ENCODE measurements at places on chromosomes 12 and 14.

DNA sequence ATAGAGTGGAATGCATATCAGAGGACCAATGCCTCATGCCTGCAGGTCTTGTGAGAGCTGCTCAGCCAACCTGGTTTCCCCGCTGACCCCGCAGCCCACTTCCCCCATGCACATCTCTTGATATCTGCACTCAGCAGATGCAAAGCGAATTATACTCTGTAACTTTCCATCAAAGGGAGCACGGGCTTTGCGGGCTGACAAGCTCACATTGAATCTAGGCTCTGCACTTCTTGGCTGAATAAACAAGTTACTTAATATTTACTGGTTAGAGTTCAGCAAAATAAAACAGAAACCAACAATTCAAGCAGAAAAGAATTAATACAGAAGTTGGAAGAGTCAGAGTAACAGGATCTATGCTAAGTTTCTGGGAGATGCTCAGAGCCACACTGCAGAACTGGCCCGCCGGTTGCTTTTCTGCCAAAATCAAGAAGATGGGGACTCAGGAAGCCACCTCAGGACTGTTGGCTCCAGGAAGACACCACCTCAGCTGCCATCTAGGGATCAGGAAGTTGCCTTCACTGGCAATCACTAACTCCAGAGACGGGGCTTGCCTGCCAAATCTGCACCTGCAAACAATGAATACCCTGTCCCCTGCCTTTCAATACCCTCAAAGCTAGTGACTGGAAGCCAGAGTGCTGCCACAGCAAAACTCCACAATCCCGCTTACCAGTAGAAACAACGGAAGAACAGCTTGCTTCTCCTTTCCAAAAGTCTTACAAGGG, 46.5 kb downstream of the NR1H4 start:
- DNase-seq: no peak

- no peak for DNase-seq
Measured at GRCh38 chr12:98244136-98244535, 271.3 kb upstream of the TMPO start.

GRCh38 chr12:27711317-27711682, 668 bp downstream of the MRPS35 start:
- DNase-seq: no peak

- no peak for DNase-seq
Measured at GRCh38 chr14:72732022-72732780, 161.7 kb downstream of the DPF3 start.

DNA sequence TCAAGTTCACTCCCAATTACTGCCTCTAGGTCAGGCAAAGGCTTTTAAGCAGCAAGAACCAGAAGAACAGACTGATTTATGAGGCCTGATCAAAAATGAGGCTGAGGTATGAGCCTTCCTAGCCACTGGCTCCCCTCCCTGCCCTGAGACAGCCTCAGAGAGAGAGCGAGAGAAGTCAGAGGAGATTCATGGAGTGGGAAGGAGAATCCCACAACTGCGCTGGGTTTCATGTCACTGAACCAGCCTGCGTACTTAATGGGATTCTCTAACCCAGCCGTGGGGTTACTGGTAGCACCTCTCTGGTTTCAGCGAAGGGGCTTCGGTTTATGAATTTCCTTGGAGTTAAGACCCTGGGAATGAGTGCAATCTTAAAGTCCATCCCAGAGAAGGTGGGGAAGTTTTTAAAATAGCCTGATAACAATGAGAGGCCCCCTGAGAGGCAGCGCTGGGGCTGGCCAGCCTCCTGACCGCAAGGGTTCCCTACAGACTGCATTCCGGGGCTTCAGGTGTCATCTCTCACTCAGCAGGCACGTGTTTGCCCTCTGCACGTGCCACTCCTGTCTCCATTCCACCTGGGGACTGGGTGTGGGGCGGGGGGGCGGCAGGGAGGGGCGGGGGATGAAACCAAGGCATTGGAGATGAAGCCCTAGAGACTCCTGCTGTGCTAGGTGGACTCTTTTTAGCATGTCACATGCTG, 6.1 kb upstream of the GPRC5A start:
- DNase-seq: no peak

- DNase-seq: peak; percentile 94
Measured at GRCh38 chr14:50520947-50521815, 11.2 kb downstream of the MAP4K5 start.

DNA sequence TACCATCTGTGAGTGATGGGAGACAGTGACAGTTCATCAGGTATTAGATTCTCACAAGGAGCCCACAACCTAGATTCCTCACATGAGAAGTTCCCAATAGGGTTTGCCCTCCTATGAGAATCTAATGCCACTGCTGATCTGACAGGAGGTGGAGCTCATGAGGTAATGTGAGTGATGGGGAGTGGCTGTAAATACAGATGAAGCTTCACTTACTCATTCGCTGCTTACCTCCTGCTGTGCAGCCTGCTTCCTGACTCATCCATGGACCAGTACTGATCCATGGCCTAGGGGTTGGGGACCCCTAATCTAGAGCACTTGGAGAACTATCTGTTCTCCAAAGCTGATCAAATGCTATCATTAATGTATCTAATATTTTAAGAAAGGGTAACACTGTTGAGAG, 17.7 kb downstream of the CLEC2D start:
- DNase-seq: peak; percentile 78

- no peak for DNase-seq
Measured at GRCh38 chr14:97033556-97034081, 236.4 kb downstream of the VRK1 start.

- DNase-seq: no peak
Measured at GRCh38 chr14:40870252-40870651, 736.4 kb upstream of the LRFN5 start.

GRCh38 chr12:91493308-91493707, 310.7 kb upstream of the DCN start:
- DNase-seq: peak; percentile 1

DNA sequence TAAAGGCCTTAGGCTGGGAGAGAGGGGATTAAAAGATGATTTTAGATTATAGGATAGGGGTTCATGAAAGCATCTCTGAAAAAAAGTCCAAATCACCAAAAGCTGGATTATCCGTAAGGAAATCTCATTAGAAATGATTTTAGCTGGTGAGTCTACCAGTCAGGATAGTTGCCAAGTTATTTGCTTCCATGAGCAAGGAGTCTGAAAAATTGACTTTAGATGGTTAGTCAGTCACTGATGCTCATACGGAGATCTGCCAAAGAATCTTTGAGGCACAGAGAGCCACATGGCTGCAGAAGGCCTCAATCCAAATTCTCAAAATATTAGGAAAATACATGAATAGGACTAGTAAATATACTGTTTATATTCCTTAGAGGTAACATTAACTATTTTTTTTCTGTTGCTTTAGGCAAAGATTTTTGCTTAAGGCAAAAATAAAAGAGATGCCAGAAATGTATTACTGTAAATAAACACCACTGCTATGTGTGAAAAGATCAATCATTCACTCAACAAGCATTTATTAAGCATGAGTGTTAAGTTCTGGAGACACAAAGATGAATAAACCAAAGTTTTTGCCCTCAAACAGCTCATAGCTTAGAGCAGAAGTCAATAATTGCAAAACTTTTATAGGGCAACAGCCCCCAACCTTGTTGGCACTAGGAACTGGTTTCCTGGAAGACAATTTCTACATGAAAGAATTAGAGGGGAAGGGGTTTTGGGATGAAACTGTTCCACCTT, 105.2 kb downstream of the BBS10 start:
- peak; percentile 47 for DNase-seq

GRCh38 chr12:59904874-59905521, 309.2 kb downstream of the SLC16A7 start:
- peak; percentile 94 for DNase-seq

- DNase-seq: peak; percentile 77
Measured at GRCh38 chr14:22388669-22389595, 200.1 kb downstream of the DAD1 start.

GRCh38 chr14:76169776-76170175, 18.1 kb downstream of the GPATCH2L start:
- DNase-seq: no peak

- peak; percentile 81 for DNase-seq
Measured at GRCh38 chr12:127165567-127166392, 1101.2 kb upstream of the TMEM132C start.

GRCh38 chr12:74365178-74365964, 172.3 kb upstream of the ATXN7L3B start:
- peak; percentile 58 for DNase-seq

DNA sequence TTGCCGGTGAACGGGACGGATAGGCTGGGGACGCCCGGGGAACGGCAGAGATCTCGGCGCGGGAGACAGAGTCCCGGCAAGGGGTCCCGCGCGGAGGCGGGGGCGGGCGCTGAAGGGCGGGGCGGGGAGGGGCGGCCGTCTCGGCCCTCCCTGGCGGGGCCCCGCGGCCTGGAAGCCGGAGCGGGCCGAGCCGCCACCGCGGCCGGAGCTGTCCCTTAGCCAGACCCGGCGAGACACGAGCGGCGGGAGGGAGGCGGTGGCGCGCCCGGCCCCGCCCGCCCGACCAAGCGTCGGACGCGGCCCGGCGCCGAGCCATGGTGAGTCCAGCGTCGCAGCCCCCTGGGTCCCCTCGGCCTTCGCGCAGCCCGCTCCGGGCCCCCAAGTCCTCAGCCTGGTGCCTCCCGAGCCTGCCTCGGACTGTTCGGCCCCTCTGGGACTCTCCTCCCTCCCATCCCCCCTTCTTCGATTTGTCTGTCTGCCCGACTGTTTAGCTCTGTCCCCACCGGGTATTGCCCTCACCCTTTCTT, at the start of gene ARHGEF40:
Gene ARHGEF40, plus strand, starts transcription at position 222 of the 527 bp plus-strand sequence. Its CDS starts 93 bp downstream, at position 315.
- peak; percentile 68 for DNase-seq

- DNase-seq: peak; percentile 32
Measured at GRCh38 chr12:66279123-66279712, 23.1 kb upstream of the HELB start.

- no peak for DNase-seq
Measured at GRCh38 chr12:13537623-13538022, 341.1 kb downstream of the EMP1 start.

DNA sequence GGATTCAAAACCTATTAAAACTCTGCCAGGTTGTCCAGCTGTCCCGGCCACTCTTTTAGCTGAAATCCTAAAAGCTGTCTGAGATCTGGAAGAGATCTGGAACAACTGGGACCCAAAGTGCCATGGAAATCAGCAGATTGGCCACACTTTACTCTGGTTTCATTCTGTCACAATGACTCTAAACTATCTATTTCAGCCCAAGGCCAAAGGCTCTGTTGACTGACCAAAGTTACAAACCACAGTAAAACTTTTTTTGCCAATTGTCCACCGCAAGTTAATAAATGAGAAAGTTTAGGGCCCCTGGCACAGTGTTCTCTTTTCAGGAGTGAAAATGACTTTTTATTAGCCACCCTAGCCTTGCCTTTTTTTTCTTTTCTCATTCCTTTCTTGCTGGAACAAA, 113.4 kb upstream of the CPM start:
- DNase-seq: no peak

DNA sequence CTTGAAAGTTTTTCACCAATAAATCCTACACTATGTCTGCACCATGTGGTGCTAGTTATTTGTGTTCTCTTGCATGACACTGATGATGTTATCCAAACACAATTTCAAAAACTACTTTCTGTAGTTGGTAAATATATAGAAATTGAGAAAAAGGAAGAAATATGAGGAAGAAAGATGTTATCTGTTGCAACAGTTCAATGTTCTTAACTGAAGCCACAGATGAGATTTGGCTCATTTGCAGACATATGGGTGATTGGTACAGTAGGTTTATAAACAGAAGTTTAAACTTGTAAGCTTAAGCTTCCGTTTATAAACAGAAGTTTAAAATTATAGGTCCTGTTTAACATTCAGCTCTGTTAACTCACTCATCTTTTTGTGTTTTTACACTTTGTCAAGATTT, at the start of gene CLEC12A:
Gene CLEC12A, plus strand, starts transcription at position 229 of the 400 bp plus-strand sequence. CDS start 188 bp downstream, outside the sequence.
- DNase-seq: no peak

GRCh38 chr14:34059925-34060650, 109.2 kb upstream of the EGLN3 start:
- DNase-seq: peak; percentile 85

GRCh38 chr14:100681111-100681510, 45.6 kb upstream of the DLK1 start:
- DNase-seq: no peak

DNA sequence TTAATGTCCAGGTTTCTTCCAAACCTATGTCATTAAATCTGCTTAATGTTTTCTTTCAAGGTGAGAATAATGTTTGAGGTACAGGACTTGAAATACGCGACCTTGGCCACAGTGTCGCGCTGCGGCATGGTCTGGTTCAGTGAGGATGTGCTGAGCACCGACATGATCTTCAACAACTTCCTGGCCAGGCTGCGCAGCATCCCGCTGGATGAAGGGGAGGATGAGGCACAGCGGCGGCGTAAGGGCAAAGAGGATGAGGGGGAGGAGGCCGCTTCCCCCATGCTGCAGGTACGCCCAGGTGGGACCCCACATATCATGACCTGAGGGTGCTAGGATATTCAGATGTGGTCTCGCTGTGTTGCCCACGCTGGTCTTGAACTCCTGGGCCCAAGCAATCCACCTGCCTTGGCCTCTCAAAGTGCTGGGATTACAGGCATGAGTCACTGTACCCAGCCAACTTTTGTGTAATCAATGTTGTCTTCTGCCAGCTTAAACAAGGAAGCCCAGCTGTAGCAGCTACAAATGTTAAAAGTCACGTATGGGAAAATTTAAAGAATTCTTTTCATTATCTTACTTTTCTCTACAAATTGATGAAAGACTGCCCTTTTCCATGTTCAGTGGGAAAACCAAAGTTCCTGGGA, 50.8 kb downstream of the DYNC1H1 start:
- DNase-seq: no peak

DNA sequence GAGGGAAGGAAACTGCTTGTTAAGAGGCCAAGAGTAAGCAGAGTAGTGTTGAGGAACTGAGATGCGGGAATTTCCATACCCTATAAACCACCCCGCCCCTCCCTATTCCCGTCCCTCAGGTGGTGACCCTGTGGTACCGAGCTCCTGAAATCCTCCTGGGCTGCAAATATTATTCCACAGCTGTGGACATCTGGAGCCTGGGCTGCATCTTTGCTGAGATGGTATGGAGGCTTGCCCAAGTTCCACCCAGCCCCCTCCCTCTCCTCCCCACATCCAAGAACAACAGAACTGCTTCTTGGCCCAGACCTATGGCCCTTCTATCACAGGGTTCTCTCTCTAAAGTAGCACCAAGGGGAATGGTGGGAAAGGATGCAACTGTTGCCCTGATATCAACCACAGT, 2.7 kb downstream of the CDK2 start:
- DNase-seq: no peak

- no peak for DNase-seq
Measured at GRCh38 chr14:24427537-24428508, 1.6 kb downstream of the CBLN3 start.

DNA sequence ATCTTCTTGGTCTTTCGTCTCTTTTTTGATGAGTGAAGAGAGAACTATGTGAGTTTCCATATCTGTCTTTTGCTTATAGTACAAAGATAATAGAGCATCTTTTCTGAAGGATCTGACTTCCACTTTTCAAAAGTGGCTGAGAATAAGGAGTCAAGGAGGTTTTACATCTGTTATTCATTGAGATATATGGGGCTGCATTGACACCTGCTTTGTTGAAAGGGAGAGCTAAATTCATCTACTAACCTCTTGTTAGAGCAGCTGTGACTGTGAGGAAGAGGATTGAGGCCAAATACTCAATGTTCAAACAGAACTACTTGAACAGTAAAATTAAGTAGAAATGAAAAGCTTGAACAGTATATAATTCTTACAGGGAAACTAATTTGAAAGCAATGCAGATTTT, 130.2 kb upstream of the ATP2B1 start:
- DNase-seq: no peak

GRCh38 chr12:111355201-111355925, 13.5 kb downstream of the PHETA1 start:
- DNase-seq: no peak
